H9 (cell line): ENCODE measurements at places on chromosomes 3 and 15. TPM values are rescaled to one million over a fixed set of nuclear protein-coding genes. Genes with fewer than 3 reads are reported as not detected.

GRCh38 chr3:135908225-135908624 is 57.3 kb upstream of the PPP2R3A start:
- H3K27me3 ChIP-seq: no peaks in the 10 kb centered on the region
- H3K4me3 ChIP-seq: no peak overlapping the region
- no peaks in the 10 kb centered on the region for H3K4me1 ChIP-seq
- DNase-seq: no peak

DNA sequence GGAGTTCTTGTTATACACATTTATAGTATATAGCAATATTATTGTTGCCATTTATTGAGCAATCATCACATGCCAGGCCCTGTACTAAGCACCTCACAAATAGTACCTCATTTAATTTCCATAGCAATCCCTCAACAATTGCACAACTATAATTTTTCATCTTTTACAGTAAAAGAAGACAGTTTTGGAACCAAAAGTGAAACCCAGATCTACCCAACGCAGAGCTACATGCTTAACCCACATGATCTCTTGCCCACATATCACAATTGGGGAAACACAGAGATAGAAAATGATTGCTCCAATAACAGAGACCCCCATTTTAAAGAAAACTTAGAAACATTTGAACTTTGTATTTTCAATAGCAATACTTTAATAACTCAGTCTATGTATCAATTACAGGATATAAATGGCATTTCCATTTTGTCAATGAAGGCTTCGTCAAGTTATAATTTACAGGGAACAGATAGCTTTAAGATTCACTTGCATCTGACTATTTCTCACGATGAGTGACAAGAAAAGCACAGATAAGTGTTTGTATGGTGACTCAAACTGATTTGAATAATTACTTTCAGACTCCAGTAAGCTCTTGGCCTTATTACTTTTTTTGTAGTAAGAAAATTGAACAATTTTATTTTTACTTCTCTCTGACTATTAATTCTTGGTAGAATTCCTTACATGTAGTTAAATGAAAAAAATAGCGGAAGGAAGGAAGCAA is 38.7 kb upstream of the CCDC50 start:
- no peak for DNase-seq
- no peaks in the 10 kb centered on the region for H3K27me3 ChIP-seq
- no peaks in the 10 kb centered on the region for H3K4me1 ChIP-seq
- H3K4me3 ChIP-seq: no peak overlapping the region

DNA sequence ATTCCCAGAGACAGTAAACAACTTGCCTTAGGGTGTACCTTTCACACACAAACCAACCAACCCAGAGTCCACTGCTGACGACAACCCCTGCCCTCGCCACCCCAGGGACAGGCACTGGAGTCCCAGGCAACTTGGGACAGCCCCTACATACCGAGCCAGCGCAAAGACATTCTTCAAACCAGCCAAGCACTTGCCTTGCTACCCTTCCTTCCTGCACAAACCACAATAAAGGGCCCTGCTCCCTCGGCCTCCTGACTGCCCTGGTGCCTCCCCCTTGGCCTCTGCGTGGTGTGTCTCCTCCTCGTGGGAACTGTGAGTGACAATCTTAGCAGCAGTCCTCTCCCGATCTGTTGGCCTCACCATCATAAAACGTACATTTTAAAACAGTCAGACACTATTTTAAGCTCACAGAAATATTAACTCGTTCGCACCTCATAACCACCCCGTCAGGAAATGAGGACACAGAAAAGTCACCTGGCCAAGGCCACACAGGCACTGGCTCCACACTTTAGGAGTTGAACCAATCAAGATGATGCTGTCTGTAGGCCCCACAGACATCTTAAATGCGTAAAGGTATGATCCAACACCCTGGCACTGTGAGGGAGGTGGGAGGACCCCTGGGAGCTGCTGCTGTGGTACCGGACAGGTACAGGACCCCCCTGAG is 113.8 kb downstream of the ADCY5 start:
- no peaks in the 10 kb centered on the region for H3K36me3 ChIP-seq
- H3K27me3 ChIP-seq: no peaks in the 10 kb centered on the region
- no peak overlapping the region for H3K27ac ChIP-seq
- no peaks in the 10 kb centered on the region for H3K4me1 ChIP-seq
- H3K4me3 ChIP-seq: no peak overlapping the region

DNA sequence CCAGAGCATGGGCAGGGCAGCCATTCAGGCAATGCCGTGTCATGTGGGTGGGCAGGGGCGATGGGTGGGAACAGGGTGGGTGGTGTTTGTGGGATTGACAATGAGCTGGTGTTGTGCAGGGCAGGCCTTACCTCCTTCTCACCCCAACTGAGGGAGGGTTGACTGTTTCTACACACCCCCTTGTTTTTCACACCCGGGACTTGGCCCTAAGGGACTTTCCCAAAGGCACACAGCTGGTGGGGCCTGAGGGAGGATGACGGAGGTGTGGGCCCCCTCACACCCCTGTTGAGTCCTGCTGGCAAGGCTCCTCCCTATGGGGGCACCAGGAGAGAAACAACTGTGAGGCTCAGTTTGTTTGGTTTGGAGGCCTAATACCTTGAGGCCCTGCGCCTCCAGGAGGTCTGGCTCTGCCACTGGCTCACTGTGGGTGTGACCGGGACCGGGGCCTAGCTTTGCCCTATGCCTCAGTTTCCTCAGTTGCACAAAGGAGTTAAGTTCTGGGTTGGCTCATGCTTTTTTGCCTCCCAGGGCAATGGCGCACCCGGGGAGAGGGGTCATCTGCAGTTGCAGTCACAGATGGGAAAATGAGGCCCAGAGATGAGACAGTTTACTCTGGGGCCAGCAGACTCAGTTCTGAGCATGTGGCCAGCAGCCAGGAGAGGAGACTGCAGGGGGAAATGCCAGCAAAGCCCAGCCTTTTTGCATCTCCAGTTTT is 5.1 kb upstream of the DNAH1 start:
- H3K4me1 ChIP-seq: no peaks in the 10 kb centered on the region
- no peak overlapping the region for H3K4me3 ChIP-seq
- no peaks in the 10 kb centered on the region; the same call in 2 of the 3 replicates for H3K36me3 ChIP-seq
- no peak overlapping the region for H3K27ac ChIP-seq

DNA sequence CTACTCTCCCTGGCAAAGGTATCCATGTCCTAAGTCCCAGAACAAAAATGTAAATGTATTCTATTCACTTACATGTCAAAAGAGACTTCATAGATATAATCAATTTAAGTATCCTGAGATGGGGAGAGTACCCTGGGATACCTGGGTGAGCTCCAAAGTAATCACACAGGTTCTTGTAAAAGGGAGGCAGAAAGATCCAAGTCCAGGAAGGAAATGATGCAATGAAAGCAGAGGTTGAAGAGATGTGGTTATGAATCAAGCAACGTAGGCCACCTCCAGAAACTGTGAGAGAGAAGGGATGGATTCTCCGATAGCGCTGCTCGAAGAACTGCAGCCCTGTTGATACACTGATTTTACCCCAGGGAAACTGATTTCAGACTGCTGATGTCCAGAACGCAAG is 93.9 kb upstream of the VGLL3 start:
- H3K27me3 ChIP-seq: no peaks in the 10 kb centered on the region
- DNase-seq: no peak
- no peaks in the 10 kb centered on the region for H3K4me1 ChIP-seq
- H3K36me3 ChIP-seq: no peaks in the 10 kb centered on the region; the same call in 2 of the 3 replicates

PPARG gene
- 0.42 TPM in 1 of 2 replicates, not detected in the other for total RNA-seq

DNA sequence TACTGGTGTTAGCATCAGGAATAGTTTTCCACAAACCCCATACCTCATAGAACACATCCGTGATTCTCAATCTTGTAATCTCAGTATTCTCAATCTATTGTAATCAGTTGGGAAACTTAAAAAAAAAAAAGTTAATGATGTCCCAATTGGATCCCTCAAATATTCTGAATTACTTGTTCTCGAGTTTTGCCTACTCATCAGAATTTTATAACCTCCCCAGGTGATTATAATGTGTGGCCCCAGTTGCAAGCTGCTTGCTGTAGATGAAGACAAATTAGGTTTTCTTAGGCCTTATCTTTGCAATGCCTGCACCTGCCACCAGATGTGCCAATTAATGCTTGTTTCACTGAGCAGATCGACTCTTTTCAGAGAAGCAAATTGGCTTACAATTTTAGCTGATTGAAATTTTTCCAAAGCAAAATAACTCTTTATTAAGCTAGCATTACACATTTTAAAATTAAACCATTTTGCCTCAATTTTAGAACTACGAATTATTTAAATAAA is 19.0 kb upstream of the DIPK2A start:
- H3K27me3 ChIP-seq: no peaks in the 10 kb centered on the region
- no peaks in the 10 kb centered on the region for H3K4me1 ChIP-seq
- no peak overlapping the region for H3K4me3 ChIP-seq
- no peaks in the 10 kb centered on the region for H3K36me3 ChIP-seq
- no peak for DNase-seq
- H3K27ac ChIP-seq: no peak overlapping the region

GRCh38 chr15:42929306-42929848 is 8.8 kb upstream of the TTBK2 start:
- H3K36me3 ChIP-seq: no peaks in the 10 kb centered on the region
- no peak overlapping the region for H3K27ac ChIP-seq
- H3K4me1 ChIP-seq: no peaks in the 10 kb centered on the region
- no peak overlapping the region for H3K4me3 ChIP-seq
- no peaks in the 10 kb centered on the region for H3K27me3 ChIP-seq

- H3K36me3 ChIP-seq: no peaks in the 10 kb centered on the region
- peak; percentile 57 for DNase-seq
- H3K4me3 ChIP-seq: no peak overlapping the region
- H3K27me3 ChIP-seq: no peaks in the 10 kb centered on the region
These were observed 8.9 kb downstream of the INSYN1 start for GRCh38 chr15:73744293-73744692.

DNA sequence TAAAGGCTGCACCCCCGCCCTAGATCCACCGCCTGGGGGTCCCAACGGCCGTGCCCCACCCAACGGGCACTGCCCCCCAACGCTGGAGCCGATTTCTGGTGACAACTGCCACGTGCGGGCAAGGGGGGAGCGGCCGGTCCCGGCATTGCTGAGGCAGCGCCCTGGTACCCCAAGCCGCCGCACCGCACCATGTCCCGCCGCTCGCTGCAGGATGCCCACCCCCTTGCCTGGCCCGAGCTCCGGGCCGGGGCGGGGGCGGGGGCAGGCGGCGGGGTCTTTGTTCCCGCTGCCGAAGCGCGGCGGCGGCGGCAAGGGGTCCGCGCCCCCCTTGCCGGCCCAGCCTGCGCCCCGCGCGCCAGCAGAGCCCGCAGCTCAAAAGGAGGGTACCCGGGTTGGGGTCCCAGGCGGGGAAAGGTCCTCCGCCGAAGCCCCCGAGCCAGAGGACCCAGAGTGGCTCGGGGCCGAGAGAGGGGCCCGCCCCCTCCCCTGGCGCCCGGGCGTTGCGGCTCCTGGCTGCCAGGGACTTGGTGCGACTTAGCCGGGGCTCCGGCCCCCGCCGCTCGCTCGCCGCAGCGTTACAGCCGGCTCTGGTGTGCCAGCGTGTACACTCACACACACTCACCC is 678 bp downstream of the SEMA7A start:
- no peaks in the 10 kb centered on the region; the same call in 1 of the 2 replicates for H3K27me3 ChIP-seq
- DNase-seq: no peak
- no peak overlapping the region for H3K27ac ChIP-seq
- peak overlapping the region; percentile 62 for H3K4me3 ChIP-seq

ADAMTSL3 gene
- total RNA-seq: 0.39 and 0.77 TPM in 2 replicates

GHSR gene
- not detected in 2 replicates for total RNA-seq

GRCh38 chr15:40314723-40315276 is 7.1 kb upstream of the PLCB2 start:
- H3K27ac ChIP-seq: no peak overlapping the region
- no peak overlapping the region for H3K4me3 ChIP-seq
- H3K4me1 ChIP-seq: no peaks in the 10 kb centered on the region

- H3K36me3 ChIP-seq: no peaks in the 10 kb centered on the region
- no peaks in the 10 kb centered on the region; the same call in 1 of the 2 replicates for H3K4me1 ChIP-seq
- DNase-seq: peak; percentile 90
- H3K27me3 ChIP-seq: no peaks in the 10 kb centered on the region
These were observed 98.0 kb upstream of the TNFAIP8L3 start for GRCh38 chr15:51192521-51193280.

- H3K27me3 ChIP-seq: no peaks in the 10 kb centered on the region
- DNase-seq: no peak
- H3K4me1 ChIP-seq: no peaks in the 10 kb centered on the region
These were observed 13.4 kb downstream of the COMMD2 start for GRCh38 chr3:149738876-149739275.

PTX3 gene
- 0.11 and 0.22 TPM in 2 replicates for total RNA-seq
